Activated effector memory CD4-positive, alpha-beta T cell treated with Interleukin-2 at 50 U/mL for 16 hours (primary cell): ENCODE measurements at places on chromosomes 7 and 10.
A peak's percentile ranks its signal among the peaks of the same experiment; 100 is the strongest.

- DNase-seq, result no peak
Observed at GRCh38 chr7:123209786-123210185, 10.0 kb upstream of the SLC13A1 start.

GRCh38 chr7:22911889-22912288 lies 89.2 kb upstream of the TOMM7 start:
- no peak for DNase-seq

DNA sequence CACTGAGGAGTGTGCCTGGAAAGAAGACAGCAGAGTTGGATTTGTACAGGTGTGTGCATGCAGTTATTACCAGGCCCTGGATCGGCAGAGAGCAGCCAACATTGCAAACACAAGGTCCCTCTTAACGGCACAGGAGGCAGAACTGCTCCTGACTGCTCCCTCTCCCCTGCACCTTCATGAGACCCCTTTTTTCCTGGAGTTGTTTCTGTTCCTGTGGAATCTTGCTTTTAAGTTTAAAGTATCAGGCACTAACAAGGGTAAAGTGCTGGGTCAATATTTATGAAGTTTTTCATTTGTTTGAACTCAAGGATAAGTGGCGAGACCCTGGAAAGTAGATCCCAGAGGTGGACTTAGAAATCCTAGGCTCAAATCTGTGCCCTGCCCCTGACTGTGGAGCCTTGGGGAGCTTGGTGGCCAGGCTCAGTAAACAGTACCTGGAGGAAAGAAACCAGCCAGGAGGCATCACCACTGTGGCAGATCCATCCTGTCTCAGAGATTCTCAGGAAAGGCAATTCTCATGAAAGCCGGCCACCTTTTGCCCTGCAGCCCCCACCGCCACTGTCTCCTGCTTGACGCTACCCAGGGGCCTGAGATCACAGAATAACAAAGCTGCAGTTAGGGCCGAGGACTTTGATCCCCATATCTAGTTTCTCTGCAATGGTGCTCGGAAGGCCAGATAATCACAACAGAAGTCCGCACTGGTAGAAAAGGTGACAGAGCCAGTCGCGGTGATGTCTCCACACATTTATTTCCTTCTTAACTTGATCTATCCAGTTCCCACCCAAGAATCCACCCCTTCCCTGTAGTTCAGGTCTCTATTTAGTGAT lies 36.7 kb downstream of the DDC start:
- DNase-seq, result no peak

- no peak for DNase-seq
Observed at GRCh38 chr7:47511699-47512370, 70.1 kb downstream of the TNS3 start.

- no peak for DNase-seq
Observed at GRCh38 chr7:140679186-140679585, 6.4 kb downstream of the ADCK2 start.

GRCh38 chr10:241451-241850 lies 106.2 kb downstream of the ZMYND11 start:
- DNase-seq, result no peak

DNA sequence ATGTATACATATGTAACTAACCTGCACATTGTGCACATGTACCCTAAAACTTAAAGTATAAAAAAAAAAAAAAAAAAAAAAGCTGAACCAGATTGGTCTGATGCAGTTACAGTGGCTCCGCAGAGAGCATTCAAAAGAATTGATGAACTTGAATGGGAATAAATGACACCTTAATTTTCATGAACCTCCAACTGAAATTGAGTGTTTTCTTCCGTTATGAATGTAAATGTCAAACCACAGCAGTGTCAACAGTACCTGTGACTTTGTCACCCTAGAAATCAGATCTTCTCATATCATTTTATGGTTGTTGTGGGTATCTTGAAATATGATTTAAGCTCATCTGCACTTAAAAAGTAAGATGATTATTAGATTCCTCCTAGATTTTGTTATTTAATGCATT lies 32.7 kb upstream of the SRGN start:
- no peak for DNase-seq

GRCh38 chr7:156279635-156280034 lies 360.9 kb upstream of the RNF32 start:
- no peak for DNase-seq

GRCh38 chr10:14583252-14583651 lies 191.4 kb downstream of the FAM107B start:
- DNase-seq, result peak; percentile 71

DNA sequence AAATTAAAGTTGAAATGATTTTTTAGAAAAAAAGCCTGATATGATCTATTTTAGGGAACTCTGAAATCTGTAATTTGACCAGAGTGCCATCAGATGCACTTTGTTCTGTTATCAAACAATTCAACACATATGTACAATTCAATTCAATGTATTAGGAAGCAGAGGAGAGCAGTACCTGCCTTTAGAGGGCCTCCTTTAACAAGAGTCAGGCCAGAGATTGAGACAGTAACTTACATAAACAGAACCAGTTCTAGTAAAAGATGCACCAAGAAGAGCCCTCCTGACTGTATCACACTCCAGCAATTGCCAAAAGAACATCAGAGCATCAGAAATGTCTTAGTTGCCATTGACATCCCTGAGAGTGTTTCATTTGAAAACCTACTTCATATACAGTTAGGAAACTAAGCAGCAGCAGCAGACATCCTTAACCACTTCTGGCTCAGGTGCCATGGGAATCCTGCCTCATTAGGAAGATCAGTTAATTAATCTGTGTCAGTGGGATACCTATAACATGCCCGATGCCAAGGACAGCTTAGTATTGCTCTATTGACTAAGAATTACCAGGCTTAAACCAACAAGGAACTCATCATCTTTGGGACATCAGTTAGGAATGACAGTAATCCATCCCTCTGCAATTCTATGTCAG lies 1222.6 kb upstream of the LRRN3 start:
- DNase-seq, result no peak

DNA sequence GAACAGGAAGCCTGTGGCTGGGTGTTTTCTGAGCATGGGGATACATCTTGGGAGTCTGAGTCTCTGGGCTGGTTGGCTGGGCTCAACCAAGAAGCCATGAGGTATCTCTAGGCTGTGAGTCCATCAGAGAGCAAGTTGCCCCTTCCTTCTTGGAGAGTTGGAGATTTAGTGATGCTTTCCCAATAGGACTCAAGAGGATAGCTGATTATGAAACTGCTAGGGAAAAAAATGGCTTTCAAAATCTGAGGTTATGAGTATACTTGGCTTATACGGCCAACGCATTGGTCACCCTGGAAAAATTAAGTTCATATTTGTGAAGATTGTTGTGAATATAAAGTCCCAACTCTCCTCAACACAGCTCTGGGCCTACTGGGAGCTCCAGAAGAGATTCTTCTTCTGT lies 162.7 kb upstream of the KMT2E start:
- no peak for DNase-seq

- no peak for DNase-seq
Observed at GRCh38 chr10:76175533-76176165, 744.2 kb downstream of the LRMDA start.

GRCh38 chr7:120949998-120950538 lies 509 bp upstream of the ING3 start:
- DNase-seq, result no peak

- no peak for DNase-seq
Observed at GRCh38 chr10:11759347-11759746, 17.2 kb downstream of the ECHDC3 start.

- DNase-seq, result no peak
Observed at GRCh38 chr10:782751-783648, 93.5 kb upstream of the DIP2C start.

- DNase-seq, result no peak
Observed at GRCh38 chr7:70267381-70268120, 669.3 kb downstream of the AUTS2 start.

GRCh38 chr7:19066170-19066569 lies 51.3 kb downstream of the TWIST1 start:
- no peak for DNase-seq

DNA sequence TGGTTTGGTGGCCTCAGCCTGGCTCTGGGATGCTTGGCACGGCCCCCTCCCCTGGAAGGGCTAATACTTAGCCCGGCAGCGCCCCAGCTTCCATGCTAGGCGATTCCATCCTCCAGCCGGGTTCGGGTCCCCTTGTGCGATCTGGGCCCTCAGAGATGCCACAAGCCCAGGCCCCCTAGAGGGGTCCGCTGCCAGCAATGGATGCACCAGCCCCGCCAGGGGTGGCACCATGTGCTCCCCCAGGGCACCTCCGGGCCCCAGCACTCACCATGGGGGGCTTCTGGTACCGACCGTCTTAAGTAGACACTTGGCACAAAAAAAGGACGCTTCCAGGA lies 125.7 kb upstream of the KCTD7 start:
- no peak for DNase-seq

- DNase-seq, result no peak
Observed at GRCh38 chr10:26528715-26529393, 90.7 kb downstream of the APBB1IP start.

DNA sequence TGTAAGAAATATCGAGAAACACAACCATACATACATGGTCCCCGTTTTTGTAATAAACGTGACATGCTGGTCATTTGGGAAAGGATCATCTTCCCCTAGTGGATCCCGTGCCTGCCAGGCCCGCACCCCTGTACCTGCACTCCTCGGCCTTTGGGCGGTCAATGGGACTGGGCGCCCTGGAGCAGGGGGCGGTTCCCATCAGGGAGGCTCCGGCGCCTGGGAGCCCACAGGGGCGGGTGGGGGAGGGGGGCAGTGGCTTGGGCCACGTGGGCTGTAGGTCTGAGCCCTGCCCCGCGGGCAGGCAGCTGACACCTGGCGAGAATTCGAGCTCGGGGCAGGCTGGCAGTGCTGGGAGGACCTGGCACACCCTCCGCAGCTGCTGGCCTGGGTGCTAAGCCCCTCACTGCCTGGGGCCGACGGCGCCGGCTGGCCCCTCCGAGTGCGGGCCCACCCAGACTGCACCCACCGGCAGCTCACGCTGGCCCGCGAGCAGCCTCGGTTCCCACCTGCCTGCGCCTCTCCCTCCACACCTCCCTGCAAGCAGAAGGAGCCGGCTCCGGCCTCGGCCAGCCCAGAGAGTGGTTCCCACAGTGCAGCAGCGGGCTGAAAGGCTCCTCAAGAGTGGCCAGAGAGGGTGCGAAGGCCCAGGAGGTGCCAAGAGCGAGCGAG lies 361.6 kb upstream of the GRM3 start:
- DNase-seq, result no peak

DNA sequence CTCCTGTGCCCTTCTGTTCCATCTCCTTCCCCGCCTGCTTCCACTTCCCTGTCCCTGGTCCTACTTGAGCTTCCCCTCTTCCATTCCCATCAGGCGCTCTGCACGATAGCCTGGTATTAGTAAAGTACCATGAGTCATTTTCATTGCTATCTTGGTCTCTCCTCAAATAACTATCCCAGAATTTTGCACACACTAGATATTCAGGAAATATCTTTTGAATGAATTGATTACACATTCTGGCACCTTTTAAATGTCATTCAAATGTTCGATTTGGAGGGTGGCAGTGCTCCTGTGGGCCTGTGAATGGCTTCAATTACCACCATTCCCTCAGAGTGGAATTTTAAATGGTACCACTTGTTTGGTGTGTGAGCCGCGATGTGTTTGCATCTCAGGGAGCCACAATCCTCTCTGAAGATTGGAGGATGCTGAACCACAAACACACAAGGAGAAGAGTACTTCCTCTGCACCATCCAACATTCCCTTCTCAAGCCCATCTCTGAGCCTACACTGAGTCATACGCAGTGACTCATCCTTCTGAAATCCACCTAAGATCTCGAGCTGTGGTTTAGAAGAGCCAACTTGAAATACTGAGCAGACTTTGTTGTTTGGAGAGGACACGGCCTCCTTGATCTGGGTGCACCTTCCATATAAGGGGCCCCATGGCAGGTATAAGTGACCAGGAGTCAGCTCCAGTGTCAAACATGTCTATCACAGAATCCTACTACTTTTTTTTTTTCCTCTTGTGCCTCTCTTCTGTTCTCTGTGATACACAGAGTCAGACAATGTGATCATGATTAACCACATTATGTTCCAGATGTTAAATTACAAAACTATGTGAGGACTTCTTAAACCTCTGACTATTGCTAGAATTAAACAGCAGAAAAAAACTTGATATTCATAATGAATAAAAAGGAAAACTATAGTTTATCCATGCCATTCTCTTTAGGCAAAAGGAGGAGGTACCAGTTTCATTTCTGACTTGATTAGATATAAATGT lies 81.9 kb downstream of the BMPER start:
- DNase-seq, result no peak

- no peak for DNase-seq
Observed at GRCh38 chr10:77182803-77183202, 454.8 kb downstream of the KCNMA1 start.

DNA sequence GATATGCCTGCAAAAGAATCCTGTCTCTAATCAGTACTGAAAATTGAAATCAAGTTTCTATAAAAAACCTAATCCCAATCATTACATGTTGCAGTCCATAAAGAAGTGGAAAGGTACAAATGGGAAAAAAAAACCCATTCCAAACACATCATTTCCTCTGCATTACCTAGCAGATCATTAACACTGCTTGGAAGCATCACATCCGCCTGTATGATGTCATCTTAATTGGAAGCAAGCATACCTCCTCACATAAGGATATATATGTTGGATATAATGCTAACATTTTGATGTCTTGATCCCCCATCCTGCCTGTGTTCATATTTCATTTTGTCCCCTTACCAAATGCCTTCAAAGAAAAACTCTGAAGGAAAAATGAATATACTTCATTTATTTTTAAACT lies 241.3 kb upstream of the AOAH start:
- DNase-seq, result no peak

DNA sequence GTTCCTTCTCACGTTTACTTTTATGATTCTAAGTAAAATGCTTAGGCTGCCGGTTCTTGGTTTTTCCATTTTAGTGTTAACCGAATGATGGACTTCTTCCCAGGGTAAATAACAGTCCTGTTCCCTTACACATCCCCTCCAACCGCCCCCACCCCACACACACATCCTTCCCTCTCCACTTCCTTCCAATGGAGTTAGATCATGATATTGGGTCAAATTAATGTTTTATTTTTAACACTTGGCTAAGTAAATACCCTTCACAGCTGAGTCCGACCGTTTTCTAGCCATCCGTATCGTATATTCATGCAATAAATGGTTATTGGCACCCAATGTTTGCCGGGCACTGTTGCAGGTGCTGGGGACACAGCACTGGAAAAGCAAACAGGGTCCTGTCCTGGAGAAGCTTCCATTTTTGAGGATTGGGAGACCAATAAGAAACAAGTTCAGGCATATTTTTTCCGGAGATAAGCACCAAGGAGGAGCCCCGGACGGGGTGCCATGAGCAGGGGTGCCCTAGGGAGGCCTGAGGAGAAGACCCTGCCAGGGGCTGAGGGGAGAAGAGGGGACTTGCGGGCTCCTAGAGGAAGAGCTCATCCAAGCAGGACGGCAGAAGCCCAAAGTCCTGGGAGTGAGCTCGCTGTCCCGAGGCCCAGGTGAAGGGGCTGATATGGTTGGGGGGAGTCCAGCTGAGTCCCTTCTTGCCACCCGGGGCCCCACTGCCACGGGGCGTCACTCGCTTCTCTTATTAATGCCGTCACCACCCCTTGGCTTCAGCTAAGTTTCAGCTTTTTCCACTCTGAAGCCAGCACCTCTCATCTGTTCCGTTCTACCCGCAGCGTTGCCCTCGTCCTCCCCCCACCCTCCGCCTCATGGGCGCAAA lies 126.0 kb upstream of the RET start:
- no peak for DNase-seq
